A172 (cell line): ENCODE measurements at places on chromosomes 1 and 21. TPM values are rescaled to one million over a fixed set of nuclear protein-coding genes. Genes with fewer than 3 reads are reported as not detected.

Gene PRR9
- not detected in 2 replicates for total RNA-seq

Gene AMIGO1
- 0.10 TPM in 1 of 2 replicates, not detected in the other for total RNA-seq

DNA sequence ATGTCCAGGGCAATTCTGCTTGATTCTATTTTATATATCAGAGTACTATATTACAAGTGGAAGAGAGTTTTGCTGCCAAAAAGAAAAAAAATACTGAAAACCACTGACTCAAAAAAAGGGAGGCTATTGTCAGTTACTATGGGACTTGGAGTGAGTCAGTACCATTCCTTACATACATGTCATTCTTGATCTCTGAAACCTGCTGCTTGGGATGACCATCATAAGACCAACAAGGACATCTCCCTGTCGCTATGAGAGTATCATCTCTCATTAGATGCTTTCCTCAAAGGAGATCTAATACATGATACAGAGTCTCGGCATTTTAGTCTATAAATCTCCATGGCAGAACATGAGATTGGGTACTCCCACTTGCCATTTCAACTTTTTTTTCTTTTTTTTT, 11.8 kb upstream of the INPP5B start:
- peak; percentile 76 for DNase-seq

Gene KCNK2
- 0.05 and 0.29 TPM in 2 replicates for total RNA-seq

GRCh38 chr1:175620376-175620775, 123.0 kb downstream of the TNR start:
- DNase-seq: no peak

DNA sequence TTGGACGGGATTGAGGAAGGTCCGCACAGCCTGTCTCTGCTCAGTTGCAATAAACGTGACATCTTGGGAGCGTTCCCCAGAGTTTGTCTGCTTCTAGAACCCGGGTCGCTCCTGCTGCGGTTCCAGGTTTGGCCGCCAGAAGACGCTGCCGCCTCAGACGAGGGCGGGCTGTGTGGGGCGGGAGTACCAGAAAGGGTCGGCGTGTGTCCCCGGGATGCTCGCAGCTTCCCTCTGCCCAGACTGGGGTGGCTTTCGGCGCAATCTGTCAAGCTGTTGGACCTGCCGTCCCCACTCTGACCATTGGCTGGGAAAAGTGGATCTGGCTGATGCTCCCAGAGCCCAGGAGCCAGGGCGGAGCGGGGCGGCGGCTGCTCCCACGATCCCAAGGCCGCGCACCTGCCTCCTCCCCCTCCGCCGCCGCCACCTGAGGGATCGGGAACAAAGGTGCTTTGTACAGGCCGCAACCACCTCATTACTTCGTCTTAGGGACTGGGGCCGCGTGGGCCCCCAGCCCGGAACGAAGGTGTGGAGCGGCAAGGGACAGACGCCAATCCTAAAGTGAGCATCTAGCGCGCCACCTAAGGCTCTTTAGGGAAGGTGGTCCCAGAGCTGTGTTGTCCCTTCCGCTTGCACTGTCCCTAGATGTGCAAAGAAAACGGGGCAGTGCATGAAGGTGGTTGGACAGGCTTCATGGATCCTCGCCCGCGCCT, 683 bp upstream of the EFNA4 start:
- DNase-seq: no peak

- no peak for DNase-seq
Measured at GRCh38 chr1:240734001-240734400, 122.0 kb upstream of the GREM2 start.

Gene SIM2
- total RNA-seq: 0.86 and 5.1 TPM in 2 replicates

DNA sequence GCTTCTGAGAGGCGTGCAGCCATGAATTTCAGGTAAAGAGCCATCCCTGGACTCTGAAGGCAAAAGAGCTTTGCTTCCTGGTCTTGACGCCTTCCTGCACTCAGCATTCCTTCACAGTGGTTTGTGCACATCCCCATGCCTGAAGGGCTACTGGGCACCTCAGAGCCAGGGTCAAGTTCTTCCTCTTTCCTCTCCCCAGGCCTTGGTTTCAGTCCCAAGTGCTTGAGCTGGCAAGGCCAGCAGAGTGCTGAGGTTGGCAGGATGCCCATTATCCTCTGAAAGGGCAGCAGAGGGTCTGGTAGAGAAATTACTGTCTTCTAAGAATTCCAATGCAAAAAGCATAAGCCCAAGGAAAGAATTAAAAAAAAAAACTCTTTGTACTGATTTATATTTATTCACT, 1064.9 kb downstream of the TTLL7 start:
- DNase-seq: no peak

GRCh38 chr1:235030919-235031596, 97.6 kb downstream of the TOMM20 start:
- DNase-seq: no peak

DNA sequence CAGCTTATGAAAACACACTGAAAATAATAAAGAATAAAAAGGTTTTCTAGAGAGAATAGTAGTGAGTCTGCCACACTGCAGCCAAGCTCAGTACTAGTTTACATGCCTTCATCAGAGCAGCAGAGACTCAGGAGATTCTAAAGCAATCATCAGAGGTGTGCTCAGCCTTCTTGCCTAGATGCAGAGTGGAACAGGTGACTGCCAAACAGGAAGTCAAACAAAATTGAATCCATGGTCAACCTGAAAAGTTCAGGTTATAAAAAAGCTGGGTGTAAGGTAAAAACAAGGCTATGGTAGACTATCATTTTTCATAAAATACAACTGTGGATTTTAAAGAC, 165.3 kb upstream of the C1orf105 start:
- DNase-seq: no peak

- peak; percentile 7 for DNase-seq
Measured at GRCh38 chr21:28068455-28069358, 924.0 kb downstream of the LTN1 start.

- no peak for DNase-seq
Measured at GRCh38 chr21:42236014-42236413, 17.1 kb downstream of the ABCG1 start.

Gene TLCD4
- total RNA-seq: 14.4 and 15.8 TPM in 2 replicates

DNA sequence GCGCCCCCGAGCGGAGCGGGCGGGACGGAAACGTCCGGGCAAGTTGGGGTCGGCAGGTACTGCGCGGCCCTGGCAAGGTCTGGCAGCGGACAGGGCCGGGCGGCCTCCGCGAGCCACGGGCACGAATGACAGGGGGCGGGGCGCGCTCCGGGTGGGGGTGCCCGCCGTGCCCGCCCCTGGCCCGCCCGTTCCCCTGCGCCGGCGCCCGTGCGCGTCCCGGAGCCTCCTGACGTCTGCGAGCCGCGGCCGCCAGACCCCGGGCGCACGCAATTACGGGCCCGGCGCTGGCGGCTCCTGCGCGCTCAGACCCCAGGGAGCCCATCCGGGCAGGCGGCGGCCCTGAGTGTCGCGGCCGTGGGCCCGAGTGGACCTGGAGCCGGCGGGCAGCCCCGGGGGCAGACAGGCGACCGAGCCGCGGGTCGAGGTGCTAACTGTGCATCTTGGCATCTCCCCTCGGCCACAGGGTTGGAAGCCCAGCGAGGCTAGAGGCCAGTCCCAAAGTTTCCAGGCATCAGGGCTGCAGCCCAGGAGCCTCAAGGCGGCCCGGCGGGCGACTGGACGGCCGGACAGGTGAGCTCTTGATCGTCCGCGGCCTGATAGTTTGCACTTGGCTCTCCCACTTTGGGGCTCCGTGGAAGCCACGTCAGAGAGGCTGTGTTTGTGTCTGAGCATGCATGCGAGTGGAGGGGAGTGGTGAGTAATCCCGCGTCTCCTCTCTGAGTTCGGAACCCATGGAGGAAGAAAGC, 918 bp downstream of the MIB2 start:
- DNase-seq: no peak

Gene ETV3L
- total RNA-seq: not detected in 2 replicates

DNA sequence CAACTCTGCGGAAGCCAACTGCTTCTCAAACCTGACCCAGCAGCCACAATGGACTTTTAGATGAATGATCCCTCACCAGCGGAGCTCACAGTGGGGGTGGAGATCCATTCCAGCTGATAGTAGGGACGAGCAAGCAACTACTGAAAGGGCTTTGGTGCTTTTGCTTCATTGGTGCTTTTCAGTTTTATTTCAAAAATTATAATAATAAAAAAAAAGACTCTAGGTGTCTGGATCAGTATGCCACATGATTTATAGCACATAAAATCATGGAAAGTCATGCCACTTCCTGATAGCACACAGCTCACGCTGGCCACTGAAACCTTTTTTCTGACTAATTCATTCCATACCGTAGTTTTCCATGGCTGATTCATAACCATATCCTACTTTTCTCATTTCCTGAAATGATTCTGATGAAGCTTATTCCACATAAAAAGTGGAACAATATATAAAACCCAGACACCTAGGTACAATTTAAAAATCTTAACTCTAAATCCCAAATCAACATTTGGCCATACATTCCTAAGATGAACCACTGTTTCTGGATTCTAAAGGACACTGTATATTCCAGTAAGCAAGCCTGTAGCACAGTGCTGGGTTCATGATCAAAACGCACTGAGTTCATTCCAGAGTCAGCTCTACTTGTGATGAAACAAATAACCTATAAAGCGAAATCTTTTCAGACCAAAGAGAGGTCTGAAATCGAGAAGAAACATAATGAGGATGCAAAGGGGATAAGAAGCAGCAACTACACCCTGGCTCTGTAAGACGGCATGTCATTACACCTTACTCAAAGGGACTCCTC, 41.3 kb upstream of the KCNE1 start:
- peak; percentile 96 for DNase-seq

- DNase-seq: no peak
Measured at GRCh38 chr1:111402083-111402482, 25.5 kb downstream of the OVGP1 start.

- DNase-seq: no peak
Measured at GRCh38 chr1:55531644-55532043, 316.5 kb upstream of the USP24 start.

Gene LRRC8B
- 1.4 and 3.9 TPM in 2 replicates for total RNA-seq

Gene TCP10L
- total RNA-seq: not detected in 2 replicates

Gene OR2G3
- not detected in 2 replicates for total RNA-seq

Gene CTH
- 0.31 and 1.8 TPM in 2 replicates for total RNA-seq

Gene THEM5
- not detected in 2 replicates for total RNA-seq

DNA sequence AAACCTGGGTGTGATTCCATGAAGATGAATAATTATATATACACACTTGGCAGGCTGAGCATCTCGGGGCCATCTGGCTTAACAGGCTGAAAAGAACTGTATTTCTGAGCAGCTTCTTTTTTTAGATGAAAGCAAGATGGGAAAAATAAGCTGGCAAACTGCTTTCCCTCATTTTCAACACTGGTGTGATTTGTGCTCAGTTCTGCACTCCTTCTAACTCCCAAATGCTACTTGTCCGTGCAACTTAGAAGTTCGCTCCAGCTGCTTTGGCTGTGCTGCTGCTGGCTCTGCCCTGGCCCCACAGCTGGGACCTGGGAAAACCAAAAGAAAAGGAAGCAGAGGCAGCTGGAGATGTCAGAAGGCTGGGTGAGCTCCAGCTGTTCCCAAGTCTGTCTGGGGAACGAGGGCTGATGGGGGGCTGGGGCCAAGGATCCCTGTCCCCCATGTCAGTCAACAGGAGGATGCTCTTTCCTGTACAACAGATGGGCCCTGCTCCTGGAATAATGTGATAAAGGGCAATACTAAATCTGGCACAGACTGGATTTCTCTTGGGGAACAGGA, 44.9 kb downstream of the PAFAH2 start:
- DNase-seq: no peak

- DNase-seq: no peak
Measured at GRCh38 chr1:29506678-29507225, 270.4 kb downstream of the PTPRU start.

Gene SPRR1B
- not detected in 2 replicates for total RNA-seq

DNA sequence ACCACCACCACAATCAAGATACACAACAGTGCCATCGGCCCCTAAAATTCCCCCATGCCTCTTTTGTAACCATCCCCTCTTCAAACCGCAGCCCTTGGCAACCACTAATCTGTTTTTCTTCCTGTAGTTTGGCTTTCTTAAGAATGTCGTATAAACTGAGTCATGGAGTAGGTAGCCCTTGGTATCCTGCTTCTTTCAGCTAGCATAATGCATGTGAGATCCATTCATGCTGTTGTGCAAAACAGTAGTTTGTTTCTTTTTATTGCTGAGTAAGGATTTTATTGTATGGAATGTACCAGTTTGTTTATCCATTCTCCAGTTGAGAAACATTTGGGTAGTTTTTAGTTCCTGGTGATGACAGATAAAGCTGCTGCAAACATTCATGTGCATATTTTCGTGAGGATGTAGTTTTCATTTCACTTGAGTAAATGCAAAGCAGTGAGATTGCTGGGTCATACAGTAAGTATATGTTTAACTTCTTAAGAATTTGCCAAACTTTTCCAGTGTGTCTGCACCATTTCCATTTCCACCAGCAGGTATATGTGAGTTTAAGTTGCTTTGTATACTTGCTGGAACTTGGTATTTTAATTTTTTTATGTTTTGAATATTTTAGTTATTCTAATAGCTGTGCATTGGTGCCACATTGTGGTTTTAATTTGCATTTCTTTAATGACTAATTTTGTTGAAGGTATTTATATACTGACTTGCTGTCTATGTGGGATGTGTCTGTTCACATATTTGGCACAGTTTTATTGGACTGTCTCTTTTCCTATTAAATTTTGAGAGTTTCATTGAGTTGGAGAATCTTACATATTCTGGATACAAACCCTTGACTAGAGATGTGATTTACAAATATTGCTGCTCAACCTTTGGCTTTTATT, 148.4 kb upstream of the MAP1LC3C start:
- DNase-seq: peak; percentile 9

Gene S100A10
- 760 and 801 TPM in 2 replicates for total RNA-seq

DNA sequence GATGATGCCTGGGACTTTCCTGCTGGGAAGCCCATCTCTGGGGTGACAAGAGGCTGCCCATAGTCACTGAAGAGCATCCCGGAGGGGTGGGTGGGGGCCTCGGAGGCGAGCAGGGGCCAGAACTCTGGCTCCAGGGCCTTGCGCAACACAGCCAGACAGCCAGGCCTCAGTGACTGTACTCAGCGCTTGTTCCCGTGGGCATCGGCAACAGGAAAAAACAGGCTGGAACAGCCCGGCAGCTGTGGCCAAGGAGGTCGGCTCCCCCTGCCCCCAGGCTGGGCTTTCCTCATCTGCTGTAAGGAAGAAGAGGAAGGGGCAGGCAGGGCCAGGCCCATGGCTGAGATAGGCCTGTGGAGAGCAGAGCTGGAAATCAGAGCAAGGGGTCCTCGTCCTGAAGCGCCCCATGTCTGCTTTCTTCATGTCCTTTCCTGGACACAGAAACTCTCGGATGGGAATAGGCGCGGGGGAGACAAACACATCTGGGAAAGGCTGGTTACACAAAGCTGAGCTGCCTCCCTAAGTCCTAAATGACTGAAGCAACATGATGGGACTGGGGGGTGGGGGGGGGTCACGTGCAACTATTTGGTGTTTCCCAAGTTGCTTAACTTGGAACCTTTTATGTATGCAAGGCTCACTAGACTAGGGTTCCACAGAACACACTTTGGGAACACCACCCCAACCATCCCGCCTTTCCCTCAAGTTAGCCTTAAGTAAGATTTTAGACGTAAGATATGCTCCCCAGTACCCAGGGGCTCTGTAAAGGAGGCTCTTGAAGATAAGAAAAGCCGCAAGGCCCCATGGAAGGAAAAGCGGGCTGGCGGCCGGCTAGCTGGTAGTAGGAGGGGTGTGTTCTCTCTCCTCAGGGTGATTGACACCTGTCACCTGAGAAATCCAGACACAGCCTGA, 30.7 kb downstream of the HSPG2 start:
- no peak for DNase-seq

- no peak for DNase-seq
Measured at GRCh38 chr1:228735871-228736586, 750 bp downstream of the RHOU start.
